CD4-positive, alpha-beta T cell treated with Interleukin-6 at 100 ng/mL for 8 hours (primary cell): ENCODE measurements at places on chromosomes 2 and 18.

GRCh38 chr18:55444536-55444935, 143.5 kb downstream of the TCF4 start:
- DNase-seq: no peak

DNA sequence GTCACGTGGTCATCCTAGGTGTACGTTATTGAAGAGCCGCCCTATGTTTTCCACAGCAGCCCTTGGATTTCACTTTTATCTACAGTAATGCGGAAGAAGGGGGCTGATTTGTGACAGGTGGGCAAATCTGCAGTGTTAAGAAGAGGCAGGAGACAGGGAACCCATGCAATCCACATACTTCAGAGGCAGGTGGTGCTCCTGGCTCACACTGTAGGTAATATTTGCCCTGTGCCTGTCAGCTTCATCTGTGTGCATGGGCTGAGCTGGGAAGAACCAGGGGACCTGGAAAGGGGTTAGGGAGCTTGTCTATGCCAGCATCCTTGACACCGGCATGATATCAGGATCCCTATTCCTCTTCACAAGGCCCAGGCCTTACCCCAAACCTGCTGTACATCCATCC, 183.9 kb downstream of the SH3RF3 start:
- DNase-seq: no peak

DNA sequence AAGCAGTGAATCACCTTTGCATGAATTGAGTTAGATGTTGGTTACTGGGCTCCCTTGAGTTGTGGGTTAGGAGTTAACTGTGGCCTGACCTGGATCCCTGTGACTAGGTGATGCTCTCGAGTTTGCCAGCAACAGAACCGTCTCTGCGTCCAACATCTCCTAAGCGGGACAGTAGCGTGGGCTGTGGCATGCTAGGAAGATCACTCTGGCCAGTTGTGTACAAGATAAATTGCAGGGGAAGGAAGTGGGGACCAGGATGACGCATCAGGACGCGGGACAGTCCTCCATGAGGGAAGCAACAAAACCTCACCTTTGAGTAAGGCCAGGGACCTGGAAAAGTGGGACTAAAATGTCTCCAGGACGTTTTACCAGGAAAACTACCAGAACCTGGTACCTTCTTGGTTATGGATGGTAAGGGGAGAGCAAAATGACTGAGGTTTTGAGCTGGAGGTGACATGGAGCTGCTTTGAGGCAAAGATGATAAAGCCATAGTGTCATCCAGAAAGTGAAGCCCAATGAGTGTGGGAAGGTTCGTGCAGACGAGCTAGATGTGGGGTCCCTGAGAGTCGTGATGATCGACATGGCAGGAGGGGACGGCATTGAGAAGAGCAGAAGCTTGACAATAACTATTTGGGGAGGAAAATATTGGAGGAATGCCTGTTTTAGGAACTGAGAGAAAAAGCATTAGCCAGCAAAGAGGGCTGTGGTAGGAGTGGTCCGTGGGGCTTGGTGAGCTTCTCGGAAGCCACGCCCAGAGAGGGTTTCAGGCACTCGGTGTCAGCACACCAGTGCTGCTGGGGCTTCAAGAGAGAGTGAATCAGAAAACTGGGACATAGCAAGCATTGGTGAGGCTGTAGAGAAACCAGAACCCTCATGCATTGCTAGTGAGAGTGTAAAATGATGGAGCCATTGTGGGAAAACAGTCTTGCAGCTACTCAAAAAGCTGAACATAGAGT, 95.1 kb downstream of the SMAD7 start:
- no peak for DNase-seq

DNA sequence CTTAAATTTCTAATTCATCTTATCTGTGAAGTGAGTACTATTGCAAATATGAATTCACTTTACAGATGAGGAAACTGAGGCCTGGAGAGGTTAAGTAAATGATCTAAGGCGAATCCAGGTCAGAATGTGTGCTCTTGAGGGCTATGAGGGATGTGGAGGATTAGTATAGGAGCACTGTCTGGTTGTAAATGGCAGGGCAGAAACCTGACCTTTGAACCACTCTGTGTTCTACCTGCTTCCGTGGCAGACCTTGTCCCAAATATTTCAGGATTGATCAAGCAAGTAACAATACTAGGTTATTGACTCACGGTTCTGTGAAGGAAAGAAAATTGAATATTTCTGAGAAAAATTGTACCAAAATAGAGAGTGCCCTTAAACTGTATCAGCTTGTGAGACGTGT, 74.7 kb downstream of the PTPRM start:
- DNase-seq: no peak

DNA sequence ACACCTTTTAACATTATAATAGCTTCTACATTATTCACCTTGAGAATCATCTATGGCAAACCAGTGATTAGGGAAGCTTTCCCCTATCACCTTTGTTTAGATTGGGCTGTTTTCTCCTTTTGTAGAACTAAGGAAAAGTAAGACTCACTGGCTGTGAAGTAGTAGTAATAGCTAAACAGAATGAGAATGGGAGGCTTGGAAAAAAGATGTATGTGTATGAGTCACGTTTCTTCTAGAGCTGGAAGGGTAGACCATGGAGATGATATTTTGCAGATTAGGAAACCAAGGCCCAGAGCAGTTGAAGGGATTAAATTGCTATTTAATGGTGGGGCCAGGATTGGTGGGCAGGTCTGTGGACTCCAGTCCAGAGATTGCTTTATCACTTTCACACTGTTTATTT, 214.5 kb downstream of the MCFD2 start:
- DNase-seq: no peak

GRCh38 chr2:109155553-109156451, 26.8 kb downstream of the SH3RF3 start:
- DNase-seq: no peak

DNA sequence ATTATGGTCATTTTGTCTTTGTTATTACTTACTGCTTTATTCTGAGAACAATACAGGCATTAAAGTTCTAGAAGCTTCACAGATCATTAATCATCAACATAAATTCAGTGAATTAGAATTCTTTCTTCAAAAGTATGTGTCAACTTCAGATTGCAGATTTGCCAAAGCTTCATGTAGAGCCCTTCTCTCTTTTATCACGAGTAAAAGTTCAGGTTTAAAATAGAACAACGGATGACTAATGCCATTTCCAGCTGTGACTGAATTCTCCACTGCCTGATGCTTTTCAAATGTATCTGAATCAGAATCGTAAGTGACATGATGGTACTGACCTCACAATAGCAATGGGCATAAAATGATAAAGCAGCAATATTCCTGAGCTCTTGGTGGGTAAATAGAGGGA, 116.0 kb downstream of the ABCA12 start:
- DNase-seq: no peak

- no peak for DNase-seq
These were observed 137.1 kb upstream of the CCDC150 start for GRCh38 chr2:196502386-196502785.

DNA sequence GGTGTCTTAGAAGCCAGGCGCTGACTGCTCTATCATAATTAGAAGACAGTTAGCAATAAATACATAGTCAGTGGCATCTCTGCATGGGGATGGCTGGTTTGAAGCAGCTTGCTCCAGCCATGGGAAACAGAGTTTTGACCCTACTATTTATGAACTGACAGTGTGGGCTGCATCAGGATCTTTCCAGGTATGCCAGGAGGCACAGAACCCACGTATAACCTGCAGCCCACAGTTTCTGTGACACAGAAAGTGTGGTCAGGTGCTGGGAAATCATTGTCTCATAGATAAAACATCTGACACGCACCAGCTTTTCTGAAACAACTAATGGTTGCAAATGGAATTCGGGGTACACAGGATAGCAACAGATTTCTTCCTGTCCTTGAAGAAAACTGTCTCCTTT, 34.7 kb downstream of the INPP4A start:
- no peak for DNase-seq

GRCh38 chr2:168136392-168136977, 110.9 kb downstream of the STK39 start:
- DNase-seq: peak; percentile 13

GRCh38 chr18:73887801-73888200, 259.8 kb downstream of the FBXO15 start:
- DNase-seq: no peak

DNA sequence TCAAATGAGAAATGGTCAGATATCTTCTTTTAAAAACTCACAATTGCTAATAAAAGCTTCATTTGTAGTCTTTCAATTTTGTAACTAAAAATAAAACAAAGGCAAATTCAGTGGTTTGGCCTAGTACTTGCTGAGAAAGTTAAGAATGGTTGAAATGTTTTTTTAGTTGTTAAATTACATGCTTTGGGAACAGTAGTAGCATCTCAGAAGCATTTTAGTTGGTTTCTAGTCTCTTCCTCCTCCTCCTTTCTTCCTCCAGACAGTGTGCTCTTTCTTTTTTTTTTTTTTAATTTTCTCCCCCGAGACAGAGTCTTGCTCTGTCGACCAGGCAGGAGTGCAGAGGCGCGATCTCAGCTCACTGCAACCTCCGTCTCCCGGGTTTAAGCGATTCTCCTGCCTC, 9.8 kb downstream of the TRAK2 start:
- no peak for DNase-seq

DNA sequence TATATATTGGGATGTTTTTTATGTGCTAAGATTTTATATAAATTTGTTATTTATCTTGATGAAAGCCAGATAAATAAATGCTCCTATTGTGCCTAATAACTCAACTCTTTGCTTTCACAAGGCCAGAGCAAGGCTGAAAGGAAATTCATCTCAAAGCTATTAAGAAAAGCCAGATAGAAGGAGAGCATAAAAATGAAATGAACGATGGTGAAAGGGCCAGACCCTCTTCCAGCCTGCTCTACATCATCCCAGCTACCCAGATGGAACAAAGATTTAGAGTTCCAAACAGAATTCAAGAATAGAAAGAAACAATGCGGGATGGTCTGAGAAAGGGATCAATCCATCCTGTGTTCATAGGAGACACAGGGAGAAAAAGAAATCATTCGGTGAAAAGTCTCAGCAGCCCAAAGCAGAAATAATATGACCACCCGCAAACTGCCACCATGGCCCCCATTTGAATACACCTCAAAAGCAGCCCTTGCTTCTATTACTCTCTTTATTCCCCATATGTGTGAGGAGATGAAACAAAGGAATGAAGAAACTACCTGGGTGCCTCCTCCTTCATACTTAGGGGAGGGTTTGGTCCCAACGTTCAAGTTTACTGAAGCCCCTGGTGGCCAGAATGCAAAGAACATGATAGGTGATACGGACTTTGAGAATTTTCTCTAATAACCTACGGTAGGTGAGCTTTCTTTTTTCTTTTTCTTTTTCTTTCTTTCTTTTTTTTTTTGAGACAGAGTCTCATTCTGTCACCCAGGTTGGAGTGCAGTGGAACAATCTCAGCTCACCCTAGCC, 110.1 kb upstream of the FBXO11 start:
- DNase-seq: no peak

- DNase-seq: no peak
These were observed 414.7 kb downstream of the LRATD1 start for GRCh38 chr2:15047184-15047583.

DNA sequence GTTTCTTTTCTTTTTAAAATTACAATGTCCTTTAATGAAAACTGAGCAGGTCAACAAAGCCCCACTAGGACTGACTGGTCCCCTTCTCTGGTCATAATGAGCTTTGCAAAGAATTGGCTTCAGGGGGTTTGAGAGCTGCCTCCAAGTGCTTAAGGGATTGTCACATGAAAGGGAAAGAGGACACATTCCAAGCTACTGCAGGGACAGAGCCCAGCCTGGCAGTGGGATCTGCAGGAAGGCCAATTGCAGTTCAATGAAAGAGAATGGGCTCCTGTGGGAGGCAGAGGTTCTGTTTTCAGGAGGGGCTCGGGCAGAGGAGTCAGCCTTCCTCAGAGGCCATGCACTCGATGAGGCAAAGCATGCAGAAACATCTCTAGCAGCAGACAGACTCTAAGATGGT, 84.1 kb upstream of the ACKR3 start:
- DNase-seq: no peak

DNA sequence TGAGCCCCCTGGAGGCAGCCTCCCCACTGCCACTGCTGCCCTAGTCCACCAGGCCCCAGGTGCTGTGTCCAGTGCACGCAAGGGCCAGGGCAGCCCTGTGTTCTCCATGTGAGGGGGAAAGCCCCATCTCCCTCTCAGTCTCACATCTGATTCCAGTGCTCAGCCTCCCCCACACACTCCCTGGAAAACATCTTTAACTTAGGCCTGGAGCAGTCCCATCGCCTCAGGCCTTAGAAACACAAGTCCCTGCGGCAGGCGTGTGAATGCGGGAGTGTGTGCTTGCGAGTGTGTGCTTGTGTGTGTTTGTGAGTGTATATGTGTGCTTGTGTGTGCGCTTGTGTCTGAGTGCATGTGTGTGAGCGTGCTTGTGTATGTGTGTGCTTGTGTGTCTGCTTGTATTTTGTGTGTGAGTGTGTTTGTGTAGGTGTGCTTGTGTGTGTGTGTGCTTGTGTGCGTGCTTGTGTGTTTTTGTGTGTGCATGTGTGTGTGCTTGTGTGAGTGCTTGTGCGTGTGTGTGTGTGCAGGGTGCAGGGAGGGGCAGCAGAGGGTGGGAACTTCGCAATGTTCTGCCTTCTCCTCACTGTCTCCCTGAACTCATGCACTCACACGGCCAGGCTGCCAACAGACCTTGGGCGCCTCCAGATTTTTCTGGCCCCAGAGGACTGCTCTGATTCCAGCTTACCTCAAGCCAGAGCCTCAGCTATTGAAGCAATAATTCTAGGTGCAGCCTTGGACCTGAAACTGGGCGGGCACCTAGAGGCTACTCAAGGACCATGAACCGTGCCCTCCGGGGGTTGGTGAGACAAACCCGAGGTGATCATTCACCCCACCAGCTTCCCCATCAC, 139.6 kb downstream of the CABLES1 start:
- DNase-seq: no peak

DNA sequence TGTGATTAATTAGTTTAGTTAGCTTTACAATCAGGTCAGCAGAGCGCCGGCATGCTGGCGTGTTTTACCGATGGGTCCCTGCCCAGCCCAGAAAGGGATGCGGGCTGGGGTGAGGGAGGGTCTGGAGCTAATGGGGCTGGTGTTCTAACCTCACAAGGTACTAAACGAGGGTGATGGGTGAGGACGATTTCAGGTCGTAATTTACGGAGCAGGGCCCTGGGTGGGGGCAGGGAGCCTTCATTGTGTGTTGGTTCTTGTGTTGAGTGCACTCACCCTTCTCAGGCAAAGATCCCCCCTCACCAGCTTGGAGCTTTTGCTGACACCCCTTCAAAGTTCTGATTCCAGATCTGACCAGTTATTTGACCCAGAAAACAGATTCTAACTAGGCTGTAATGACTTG, 39.5 kb downstream of the PTGR3 start:
- no peak for DNase-seq

- DNase-seq: no peak
These were observed 145.0 kb downstream of the MCFD2 start for GRCh38 chr2:46770622-46771021.

GRCh38 chr2:16162491-16163040, 222.2 kb downstream of the MYCN start:
- no peak for DNase-seq

- DNase-seq: no peak
These were observed 116.4 kb downstream of the KCNJ3 start for GRCh38 chr2:154814856-154815255.

- DNase-seq: no peak
These were observed 19.8 kb upstream of the DDX18 start for GRCh38 chr2:117794668-117795067.

- DNase-seq: no peak
These were observed 38.9 kb upstream of the LDLRAD4 start for GRCh38 chr18:13179566-13180113.

GRCh38 chr18:500632-501405, at the start of gene COLEC12:
Gene COLEC12 (minus strand): TSS chr18:500701. CDS start chr18:500514, 187 bp downstream.
- no peak for DNase-seq

GRCh38 chr2:189086710-189087109, 92.9 kb downstream of the COL5A2 start:
- DNase-seq: no peak
